ENCODE measurements at places on chromosomes 2 and 18.

DNA sequence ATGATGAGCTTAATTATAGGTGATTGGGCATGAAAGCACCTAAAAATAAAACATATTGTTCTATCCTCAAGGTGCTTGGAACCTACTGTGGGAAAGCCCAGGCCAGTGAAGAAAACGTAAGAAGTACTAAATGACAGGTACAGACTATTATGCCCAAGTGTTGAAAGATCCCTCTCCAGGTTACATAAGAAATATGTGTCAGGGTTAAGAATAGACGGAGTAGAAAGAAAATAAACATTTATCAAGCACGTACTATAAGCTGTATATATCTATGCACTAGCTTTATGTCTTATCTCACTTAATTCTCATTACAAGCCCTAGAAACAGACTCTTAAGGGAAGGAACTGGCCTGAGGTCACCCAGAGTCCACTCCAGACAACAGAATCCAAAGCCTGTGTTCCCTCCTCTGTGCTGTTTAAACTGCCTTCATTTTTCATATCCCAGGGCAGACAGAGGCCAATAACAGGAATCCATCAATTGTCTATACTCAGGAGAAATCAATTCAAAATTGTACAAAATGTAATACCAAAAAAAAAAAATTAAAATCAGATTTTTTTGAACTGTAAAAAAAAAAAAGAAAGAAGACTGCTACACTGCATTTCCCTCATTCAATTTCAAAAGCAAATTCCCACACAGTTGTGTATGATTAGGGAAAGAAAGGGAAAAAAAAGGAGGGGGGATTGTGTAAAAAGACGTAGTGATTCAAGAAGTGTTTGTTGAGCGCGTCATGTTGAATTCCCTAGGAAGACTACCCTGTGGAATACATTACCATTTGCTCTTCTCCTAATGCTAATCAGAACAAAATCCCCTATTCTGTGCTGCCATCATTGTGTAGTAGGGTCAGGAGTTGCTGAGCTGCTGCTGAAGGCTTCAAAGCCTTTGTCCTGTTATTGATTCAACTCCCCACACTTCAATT, 156.3 kb downstream of the IRS1 start:
- no peak for DNase-seq

DNA sequence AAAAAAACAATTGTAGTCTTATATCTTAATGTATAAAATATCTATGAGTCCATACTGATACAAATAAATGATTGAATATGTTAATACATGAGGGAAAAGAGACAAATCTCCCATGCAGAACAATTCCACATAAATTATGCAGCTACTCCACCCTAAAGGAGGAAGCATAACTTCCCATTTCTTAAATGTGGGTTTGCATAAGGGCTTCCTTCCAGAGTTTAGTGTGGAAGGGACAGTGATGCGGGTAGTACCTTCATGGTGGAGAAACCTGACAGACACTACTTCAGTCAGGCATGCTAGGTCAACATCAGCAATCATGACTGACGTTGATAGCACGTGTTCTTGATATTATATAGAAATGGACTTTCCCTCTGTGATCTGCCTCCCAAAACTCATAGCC, 146.9 kb upstream of the STON1 start:
- DNase-seq, result no peak

DNA sequence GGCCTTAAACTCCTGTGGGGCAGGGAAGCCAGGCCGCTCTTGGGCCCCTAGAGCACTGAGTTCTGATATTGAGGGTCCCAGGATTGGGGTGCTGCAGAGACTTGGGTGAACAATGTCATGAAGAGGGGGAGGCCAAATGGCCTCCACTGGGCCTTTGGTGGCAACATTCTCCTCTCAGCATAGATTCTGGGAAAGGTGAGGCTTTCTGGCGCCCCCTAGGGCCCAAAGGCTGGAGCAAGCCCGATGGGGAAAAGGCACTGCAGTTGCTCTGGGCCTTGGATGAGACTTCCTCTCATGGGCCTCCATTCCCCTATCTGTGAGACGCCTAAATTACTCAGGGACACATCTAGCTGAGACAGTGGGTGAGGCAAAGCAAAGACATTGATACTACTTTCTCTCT, 84.8 kb downstream of the ACAA2 start:
- DNase-seq, result peak; percentile 85

DNA sequence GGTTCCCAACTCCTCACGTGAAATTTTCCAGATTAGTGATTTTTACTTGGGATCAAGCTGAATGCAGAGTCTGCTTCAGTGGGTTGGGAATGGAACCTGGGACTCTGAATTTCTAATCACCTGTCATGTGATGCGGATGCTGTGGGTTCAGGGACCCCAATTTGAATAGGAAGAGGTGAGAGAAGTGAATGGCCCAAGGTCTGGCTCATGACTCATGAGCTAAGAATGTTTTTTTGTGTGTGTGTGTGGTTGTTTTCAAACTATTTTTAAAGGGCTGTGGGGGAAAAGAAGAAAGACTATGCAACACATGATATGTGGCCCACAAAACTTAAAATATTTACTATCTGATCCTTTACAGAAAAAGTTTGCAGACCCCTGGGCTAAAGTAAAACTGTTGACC, 108.5 kb upstream of the CYRIA start:
- DNase-seq, result no peak

DNA sequence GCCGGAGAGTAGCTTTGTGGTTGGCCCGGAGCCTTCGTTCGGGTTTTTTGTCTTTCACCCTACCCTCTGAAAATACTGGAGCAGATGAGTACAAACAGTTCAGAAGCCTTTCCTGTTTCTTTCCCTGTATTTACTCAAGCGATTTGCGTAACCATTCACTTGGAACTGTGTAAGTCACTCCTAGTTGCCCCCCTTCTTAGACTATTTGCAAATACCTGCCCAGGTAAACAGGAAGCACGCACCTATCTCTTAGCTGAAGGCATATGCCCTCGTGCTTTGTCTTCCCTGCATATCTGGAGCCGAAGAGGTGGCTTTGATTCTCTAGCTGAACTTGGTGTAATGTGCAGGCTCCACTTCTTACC, 1.4 kb downstream of the KCNS3 start:
- no peak for DNase-seq

DNA sequence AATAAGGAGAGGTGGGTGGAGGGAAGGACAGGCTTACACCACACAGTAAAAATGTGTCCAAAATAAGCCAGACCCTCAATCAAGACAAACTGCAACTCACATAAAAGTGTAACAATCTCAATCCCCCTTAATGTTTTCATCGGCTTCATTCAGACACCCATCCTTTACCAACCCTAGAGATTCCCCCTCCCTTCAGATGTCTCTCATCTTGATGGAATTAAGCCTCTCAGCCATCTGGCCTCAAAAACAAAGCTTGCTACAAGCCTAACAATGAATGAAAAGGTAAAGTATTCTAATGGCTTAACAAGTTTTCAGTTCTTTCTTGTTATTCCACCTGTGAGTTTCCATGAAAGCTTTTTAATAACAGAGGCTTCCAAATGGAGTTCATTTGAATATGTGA, 5.2 kb downstream of the RTTN start:
- DNase-seq, result peak; percentile 63

DNA sequence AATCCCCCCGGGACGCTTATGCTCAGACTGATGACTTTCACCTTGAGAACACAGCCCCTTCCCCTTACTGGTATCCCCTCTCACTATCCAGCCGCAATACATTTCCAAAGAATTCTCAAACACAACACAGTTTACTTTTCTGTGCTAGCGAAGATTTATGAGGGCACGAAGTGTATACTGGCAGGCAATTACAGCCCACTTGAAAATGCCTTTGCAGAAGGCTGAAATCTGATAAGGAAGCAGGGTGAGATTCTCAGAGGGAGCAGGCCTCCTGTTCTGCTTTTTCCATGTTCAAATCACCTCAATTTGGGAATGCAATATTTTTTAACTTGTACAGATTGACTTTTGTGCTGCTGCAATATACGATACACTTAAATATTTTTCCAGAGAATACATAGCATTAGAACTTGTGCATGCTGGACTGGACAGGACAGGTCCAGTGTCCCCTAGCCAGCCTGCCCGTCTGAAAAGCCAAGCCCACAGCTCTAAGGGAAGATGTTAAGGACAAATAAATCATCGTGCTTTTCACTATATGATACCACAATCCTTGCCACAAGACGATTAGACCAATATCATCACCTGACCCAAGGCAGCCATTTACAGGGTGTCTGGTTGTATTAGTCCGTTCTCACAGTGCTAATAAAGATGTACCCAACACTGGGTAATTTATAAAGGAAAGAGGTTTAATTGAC, 262.1 kb downstream of the EPHA4 start:
- DNase-seq, result no peak

GRCh38 chr18:24988253-24988840, 363.6 kb downstream of the ZNF521 start:
- no peak for DNase-seq

DNA sequence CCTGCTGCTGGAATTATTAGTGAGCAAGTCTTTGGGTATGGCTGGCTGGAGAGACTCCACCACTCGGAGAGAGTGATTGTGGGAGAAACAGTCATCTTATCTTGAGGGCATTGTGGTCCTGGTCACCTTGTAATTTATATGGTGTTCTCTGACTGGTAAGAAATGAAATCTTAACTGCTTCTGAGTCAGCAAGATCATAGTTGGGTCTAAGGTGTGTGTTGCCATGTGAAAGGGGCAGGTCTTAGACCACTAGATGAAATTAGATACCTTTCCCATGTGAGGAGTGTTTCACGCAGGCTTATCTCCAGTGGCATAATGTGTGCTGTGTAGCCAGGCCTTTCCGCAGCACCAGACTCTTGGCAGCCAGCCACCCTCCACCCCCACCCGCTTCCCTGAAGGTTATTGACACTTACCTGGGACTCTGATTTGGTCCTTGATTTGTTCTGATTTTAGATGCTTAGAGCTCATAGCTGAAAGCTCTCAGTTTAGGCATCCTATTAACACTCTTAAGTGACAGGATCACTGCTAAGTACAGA, 7.7 kb downstream of the MAPRE3 start:
- no peak for DNase-seq

DNA sequence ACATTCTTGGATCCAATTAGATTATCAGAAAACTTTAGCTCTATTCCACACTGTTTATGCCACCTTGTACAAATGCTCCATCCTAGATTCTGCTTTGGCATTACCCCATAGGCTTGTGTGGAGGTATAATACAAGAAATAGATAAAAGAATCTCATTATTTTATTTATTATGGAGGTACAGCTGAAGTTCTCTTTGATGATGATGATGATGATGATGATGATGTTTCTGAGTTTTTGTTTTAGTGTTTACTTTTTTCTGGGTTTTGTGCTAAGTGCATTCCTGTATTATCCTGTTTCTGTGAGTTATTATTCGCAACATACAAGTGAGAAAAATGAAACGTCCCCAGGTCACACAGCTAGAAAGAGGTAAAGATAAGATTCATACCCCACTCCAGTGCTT, 43.4 kb downstream of the ANXA4 start:
- DNase-seq, result no peak

DNA sequence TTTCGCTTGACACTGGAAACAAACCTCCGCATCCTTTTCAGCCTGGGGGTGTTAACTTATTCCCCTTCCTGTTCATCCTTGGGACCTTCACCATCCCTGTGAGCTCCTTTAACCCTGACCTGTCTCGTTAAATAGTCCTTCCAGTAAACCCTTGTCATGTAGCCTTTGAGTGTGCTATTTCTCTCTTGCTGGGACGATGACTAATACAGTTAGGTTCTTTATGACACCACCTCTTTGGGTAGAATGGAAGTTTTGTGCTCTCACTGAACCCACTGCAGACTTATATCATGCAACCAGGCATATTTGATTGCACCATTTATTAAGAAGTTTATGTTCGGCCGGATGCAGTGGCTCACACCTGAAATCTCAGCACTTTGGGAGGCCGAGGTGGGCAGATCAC, 40.5 kb upstream of the GAREM1 start:
- DNase-seq, result no peak

- no peak for DNase-seq
These were observed 69.1 kb upstream of the ZNF516 start for GRCh38 chr18:76564117-76564516.

DNA sequence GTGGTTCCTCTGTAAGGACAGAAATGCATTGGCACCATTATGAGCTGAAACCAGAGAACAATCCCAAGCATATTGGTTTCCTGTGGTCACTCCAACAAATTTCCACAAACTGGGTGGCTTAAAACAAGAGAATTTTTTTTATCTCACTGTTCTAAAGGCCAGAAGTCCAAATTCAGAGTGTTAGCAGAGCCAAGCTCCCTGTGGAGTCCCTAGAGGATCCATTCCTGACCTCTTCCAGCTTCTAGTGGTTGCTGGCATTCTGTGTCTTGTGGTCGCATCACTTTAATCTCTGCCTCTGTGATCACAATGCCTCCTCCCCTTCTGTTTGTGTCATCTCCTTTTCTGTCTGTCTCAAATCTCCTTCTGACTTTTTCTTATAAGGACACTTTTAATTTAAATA, 380.3 kb downstream of the NYAP2 start:
- DNase-seq, result no peak

DNA sequence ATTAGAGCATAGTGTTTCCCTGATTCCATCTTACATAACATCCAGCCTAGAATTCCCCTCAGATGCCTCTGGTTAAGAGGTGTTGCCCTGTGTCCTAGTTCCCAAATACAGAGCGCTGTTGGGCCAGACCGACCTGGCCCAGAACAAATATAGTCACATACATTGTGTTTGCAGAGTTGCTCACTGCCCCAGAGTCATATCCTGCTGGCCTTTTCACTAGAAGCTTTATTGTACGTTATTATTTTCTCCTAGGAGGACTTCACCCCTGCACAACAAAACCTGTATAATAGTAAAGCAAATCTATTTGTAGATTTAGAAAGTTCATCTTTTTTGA, 11.1 kb upstream of the MAP4K3 start:
- DNase-seq, result no peak

DNA sequence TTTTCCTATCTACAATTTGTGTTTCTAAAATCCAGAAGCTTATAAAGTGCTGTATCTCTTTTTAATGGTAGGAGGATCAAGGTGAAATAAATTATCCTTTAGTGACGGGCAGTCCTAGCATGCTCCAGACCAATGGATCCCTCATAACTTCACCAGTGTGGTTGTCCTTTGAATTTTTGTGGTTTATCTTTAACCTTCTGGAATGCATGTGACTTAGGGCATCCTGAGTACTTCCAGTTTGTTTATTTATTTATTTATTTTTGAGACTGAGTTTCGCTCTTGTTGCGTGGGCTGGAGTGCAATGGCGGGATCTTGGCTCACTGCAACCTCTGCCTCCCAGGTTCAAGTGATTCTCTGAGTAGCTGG, 40.4 kb downstream of the NUP35 start:
- DNase-seq, result no peak

- no peak for DNase-seq
These were observed 7.0 kb downstream of the ING5 start for GRCh38 chr2:241708879-241709278.

DNA sequence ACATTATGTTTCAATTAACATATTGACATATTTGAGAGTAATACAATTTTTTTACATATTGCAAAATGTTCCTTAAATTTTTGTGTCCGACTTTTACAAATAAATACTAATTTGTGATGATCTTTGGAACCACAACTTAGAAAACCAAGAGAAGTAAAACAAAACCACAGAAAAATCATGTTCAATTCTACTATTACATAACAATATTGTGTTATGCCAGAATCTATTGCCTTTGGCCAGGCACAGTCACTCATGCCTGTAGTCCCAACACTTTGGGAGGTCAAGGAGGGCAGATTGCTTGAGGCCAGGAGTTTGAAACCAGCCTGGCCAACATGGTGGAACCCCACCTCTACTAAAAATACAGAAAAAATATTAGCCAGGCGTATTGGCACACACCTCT, 92.8 kb upstream of the APCDD1 start:
- no peak for DNase-seq

- DNase-seq, result no peak
These were observed 552.9 kb upstream of the TNP1 start for GRCh38 chr2:217412721-217413120.

- DNase-seq, result no peak
These were observed 218.1 kb downstream of the SEPTIN10 start for GRCh38 chr2:109395494-109396201.
